ENCODE measurements at places on chromosomes 5 and 9.

- no peak for DNase-seq
Observed at GRCh38 chr9:135592331-135592590, 30.7 kb downstream of the PAEP start.

GRCh38 chr9:73202980-73203379 lies 51.3 kb downstream of the ANXA1 start:
- DNase-seq, result no peak

DNA sequence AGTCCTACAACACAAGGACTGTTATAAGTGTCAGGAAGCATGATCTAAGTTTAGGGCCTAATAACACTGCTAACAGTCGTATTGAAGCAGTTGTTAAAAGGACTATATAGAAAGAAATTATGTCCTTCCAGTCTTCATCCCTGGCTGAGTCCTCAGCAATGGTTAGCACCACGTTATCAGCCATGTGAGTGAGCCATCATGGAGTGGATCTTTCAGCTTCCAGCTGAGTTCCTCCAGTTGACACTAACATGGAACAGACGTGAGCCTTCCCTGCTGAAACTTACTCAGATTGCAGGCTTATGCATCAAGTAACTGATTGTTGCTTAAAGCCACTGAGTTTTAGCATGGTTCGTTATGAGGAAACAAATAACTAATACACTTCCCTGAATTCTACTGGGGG lies 21.5 kb upstream of the GPBP1 start:
- DNase-seq, result no peak

- no peak for DNase-seq
Observed at GRCh38 chr5:57216714-57217113, 42.9 kb downstream of the GPBP1 start.

GRCh38 chr9:94923326-94924089 lies 197.0 kb downstream of the AOPEP start:
- DNase-seq, result no peak

DNA sequence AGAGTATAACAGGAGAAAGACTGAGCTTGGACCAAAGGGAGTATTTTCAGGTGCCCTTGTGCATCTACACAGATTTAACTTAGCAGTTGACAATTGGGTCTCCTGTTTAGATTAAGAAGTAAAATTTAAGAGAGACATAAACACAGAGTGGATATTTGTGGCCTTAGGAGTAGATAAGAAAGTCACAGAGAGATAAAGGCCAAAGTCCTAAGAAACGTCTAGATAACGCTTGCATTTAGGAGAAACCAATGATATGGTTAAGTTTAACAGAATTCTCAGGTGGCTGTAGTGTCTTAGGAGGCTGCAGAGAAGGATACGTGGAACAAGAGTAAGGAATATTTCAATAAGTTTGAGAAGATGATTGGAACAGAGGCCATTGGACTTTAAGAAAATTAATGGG lies 155.0 kb upstream of the DAB2 start:
- no peak for DNase-seq

DNA sequence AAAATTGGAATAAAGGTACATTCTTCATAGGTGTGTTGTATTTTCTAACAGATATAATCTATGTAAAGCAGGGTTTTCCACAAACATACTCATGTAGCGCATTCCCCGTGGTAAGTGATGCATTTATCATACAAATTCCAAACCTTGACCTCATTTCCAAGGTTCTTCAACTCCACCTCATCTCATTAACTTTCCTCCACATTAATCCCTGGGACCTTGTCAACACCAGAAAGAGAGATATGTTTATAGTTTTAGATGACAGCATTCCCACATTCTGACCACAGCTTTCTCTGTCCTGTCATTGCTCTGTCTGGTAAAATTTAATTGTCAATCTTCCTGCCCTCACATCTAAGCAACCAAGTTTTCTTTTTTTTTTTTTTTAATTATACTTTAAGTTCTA lies 415.1 kb downstream of the TMEM161B start:
- DNase-seq, result no peak

GRCh38 chr5:124748687-124749594 lies 2.5 kb upstream of the ZNF608 start:
- peak; percentile 96 for DNase-seq

- DNase-seq, result no peak
Observed at GRCh38 chr5:154477382-154478223, 424 bp downstream of the HAND1 start.

All from HAP-1 (cell line).